ENCODE measurements at places on chromosomes 2 and 18.

DNA sequence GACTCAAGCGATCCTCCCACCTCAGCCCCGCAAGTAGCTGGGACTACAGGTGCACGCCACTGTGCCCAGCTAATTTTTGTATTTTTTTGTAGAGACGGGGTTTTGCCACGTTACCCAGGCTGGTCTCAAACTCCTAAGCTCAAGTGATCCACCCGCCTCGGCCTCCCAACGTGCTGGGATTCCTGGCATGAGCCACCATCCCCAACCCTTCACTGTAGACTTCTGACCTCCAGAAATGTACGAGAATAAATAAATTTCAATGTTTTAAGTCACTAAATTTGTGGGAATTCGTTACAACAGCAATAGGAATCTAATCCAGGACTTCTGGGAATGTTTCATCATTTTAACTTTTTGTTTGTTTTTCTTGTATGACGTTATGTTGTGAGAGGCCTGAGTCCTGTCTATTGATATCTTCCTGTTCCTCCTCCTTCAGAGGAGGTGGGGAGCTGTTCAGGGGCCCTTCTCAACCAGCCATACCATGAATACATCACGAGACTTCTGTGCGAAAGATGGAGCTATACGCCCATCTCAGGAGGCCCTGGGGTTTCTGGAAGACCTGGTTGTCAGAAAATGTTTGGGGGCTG is 40.0 kb downstream of the TEX44 start:
- DNase-seq = peak; percentile 44

GRCh38 chr2:171847627-171848026 is 46.4 kb downstream of the SLC25A12 start:
- no peak for DNase-seq

DNA sequence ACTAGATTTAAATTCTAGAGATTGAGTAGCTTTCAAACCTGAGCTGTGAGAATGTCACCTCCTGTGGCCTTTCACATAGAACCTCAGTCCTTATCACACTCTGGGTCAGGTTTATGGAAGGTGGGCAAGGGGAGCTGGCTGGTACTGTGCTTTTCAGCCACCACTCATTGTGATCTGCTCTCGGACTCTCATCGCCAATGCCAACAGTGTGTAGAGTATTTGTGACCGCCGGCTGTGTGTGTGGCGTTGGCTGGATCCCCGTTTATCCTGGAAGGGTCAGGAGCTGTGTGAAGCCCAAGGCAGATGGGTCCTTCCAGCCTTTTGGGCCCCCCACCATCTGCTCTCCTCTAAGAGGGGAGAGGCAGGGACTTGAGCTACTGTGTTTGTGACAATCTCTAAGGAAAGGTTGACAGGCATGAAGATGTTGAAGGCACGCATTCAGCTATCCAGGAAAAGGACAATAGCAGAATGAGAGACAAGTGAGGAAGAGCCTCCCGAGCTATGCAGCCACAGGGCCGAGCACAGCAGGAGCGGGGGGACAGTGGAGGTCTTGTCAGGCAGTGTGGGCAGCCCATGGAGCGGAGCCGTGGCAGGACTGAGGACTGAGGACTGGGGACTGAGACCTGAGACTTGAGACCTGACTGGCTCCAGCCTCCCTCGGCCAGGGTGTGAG is 107.1 kb upstream of the TPO start:
- no peak for DNase-seq

- DNase-seq = no peak
Measured at GRCh38 chr2:26327291-26328272, 18.4 kb upstream of the SELENOI start.

GRCh38 chr2:85523062-85523902 is 15.7 kb upstream of the MAT2A start:
- DNase-seq = no peak

DNA sequence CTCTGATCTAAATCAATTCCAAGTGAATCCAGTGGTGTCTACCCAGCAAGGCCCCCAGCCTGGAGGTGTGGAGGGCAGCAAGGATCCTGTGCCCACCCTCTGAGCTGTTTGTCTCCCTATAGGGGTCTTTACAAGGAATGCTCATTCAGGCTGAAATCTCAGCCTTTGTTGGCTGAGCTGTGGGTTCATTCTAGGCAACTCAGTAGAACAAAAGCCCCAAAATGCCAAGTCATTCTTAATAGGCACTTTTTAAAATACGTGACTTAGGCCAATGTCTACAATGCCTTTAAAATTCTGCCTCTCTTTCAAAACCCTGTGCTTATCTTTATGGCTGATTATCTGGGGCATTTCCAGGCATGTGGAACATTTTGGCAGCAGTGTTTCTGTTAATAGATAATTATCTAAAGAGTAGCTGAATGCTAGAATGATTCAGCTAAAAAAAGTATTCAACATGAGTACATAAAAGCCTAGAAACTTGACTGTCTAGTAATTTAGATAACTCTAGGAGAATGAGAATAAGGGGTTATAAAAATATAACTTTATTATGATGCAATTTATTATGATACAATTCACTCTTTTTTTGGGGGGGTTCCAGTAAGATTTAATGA is 7.4 kb downstream of the UGT1A6 start:
- DNase-seq = peak; percentile 89

GRCh38 chr18:76405280-76405679 is 89.8 kb downstream of the ZNF516 start:
- no peak for DNase-seq

Measured in BJ (cell line).